ENCODE measurements at places on chromosomes 7 and 10. TPM values are rescaled to one million over a fixed set of nuclear protein-coding genes. Genes with fewer than 3 reads are reported as not detected.

DNA sequence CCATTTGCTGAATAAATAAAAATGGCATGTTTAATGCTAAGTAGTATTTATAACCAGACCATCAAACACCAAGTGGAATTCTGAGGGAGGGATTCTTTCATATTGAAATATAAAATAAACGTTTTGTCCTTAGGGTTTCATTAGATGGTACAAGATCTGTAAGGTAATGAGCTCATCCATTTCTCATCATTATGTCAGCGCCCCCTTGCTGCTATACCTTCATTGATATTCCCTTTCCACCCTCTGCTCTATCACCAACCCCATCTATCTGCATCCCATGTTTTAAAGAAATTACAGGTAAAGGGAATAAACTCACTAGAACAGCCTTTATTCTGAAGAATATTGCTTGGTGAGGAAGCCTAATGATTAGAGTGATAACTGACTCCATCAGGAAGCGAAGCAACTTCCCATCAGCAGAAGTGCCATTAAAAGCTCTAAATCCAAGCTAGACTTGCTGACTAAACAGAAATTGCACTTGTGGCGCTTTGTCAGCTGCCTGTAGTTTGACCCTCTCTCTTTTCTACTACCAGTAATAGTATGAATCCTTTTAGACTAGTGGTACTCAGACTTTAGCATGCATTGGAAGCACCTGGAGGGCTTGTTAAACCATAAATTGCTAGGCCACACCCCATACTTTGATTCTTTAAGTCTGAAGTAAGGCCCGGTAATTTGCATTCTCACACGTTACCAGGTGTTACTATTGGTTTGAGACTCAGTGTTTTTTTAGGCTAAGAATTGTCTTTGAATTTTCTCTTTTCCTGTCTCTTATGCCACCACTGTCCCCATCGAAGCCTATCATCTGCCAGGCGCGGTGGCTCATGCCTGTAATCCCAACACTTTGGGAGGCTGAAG is 27.5 kb downstream of the ADD3 start:
- no peak for DNase-seq

GRCh38 chr10:86734207-86734988 is 22.0 kb upstream of the BMPR1A start:
- no peak for DNase-seq

GRCh38 chr7:12137283-12137682 is 73.8 kb upstream of the TMEM106B start:
- DNase-seq, result no peak

DNA sequence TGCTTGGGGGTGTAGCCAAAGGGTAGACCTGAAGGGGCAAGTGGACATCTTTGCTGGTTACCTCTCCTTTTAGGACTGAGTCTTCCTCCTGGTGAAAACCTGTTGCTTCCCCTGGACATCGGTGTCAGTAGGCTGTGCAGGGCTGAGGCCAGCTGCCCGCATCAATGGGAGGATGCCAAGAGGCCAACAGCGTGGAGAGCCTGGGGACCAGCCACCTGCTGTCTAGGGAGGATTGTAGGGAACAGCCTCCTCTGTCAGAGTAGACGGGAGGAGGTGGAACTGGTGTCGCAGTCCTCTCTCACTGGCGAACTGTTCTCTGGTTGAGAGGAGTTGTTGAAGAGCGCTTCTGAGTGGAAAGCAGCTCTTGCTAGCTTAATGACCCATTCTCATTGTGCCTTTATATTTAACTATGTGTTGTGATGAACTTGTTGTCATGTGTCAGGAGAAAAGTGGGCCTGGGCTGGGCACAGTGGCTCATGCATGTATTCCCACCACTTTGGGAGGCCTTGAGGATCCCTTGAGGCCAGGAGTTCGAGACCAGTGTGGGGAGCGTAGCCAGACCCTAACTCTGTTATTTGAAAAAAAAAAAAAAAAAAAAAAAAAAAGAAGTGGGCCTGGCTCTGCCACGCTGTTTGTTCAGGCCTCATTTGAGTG is 1.8 kb downstream of the SUFU start:
- DNase-seq, result no peak

DNA sequence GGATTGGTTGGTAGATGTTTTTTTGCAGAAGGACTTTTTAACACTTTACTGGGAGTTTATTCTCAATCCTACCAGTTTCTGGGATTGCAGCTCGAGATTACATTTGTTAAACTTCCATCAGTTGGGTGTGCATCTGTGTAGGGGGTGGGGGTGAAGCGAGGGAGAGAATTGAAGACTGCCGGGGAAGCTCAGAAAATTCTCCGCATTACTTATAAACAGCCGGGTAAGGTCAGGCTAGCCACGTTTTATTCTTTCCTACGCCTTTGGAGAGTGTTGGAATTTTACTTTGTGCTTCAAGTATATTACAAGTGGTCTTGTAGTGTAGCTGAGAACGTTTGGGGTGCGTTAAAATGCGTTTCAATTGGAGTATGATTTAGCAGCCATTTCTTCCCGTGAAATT is 1.1 kb downstream of the PALS2 start:
- DNase-seq, result no peak

DNA sequence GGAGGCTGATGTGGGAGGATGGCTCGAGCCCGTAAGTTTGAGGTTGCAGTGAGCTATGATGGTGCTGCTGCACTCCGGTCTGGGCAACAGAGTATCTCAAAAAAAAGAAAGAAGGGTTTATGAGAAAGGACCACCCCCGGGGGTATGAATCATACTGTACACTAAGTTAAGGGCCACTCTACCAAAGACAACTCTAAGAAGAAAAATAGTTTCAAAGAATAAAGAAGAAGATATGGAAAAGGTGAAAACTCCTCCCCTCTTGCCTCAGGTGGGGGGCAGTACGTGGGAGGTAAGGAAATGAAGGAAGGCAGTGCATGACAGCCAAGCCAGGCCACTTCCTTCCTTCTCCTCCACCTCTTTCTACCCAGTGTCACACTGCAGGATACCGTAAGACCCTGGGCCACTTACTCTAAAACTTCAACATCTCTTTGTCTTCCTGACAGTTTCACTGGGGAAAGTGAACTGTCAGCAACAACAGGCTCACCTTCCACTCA is 61.3 kb downstream of the PIP4K2A start:
- DNase-seq, result no peak

- DNase-seq, result no peak
These were observed 167.0 kb upstream of the PITRM1 start for GRCh38 chr10:3339531-3339950.

- no peak for DNase-seq
These were observed 60.9 kb downstream of the SLC16A9 start for GRCh38 chr10:59648711-59649201.

- DNase-seq, result no peak
These were observed 411.7 kb upstream of the MKI67 start for GRCh38 chr10:128537834-128538330.

DNA sequence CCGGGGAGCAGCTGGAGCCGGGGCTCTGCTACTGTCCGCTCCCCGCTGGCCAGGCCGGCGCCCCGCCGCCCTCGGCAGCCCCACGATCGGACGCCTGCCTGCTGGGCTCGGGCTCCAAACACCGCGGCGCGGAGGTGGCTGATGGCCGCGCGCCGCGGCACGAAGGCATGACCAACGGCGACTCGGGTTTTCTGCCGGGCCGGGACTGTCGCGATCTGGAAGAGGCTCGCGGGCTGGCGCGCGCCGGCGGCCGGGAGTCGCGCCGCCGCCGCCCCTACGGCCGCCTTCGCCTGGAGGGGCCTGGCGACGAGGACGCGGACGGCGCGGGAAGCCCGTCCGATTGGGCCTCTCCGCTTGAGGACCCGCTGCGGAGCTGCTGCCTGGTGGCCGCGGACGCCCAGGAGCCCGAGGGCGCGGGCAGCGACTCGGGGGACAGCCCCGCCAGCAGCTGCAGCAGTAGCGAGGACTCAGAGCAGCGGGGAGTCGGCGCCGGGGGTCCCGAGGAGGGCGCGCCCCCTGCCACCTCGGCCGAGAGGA is 570 bp downstream of the TBC1D12 start:
- DNase-seq, result no peak

GRCh38 chr10:109411917-109412316 is 511.4 kb downstream of the XPNPEP1 start:
- no peak for DNase-seq

DNA sequence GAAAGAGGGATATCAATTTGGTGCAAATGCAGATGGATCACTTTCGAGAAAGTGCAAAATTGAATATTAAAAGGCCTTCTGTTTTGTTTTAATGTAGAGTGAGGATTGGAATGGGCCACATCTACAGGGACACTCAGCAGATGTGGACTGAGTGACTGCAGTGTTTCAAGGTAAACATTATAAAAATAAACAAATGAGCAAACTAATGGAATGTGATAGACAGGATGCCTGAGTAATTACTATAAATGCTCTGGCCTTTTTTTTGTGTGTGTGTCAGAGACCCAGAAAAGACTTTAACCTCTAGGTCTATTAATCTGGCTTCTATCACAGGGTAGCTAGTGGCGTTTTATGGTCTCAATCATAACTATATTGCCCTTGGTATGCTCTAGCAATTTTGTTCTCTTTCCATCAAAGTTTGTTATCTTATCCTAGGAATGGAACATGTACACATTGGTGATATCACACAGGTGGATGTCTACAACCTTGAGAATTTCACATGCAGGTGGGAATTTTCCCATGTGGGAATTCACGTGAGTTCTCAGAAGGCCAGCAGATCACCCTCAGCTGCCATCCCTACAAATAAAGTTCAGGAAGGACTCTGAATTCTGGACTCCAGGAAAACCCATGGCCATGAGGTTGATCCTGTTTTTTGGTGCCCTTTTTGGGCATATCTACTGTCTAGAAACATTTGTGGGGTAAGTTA is at the start of gene CPA2:
Gene CPA2, plus strand, starts transcription at position 606 of the 703 bp plus-strand sequence. Its CDS starts 19 bp downstream, at position 625.
- DNase-seq, result no peak

DNA sequence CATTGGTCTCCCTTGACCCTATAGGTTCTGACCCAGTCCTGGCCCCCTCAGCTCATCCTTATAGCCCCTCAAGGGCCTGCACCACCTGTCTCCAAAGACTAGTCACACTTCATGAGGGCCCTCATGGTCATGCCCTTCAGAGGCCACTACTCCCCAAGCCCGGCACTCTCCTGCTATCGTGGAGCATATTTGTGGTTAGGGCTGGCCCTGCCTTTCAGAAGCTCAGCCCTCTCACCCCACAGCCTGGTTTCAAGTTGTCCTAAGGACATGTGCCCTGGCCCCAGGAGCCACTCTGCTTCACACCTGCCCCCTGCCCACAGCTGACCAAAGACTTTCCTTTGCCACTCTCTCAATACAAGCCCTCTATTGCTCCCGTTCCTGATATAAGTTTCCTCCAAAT is 60.3 kb upstream of the LBX1 start:
- DNase-seq, result no peak

DNA sequence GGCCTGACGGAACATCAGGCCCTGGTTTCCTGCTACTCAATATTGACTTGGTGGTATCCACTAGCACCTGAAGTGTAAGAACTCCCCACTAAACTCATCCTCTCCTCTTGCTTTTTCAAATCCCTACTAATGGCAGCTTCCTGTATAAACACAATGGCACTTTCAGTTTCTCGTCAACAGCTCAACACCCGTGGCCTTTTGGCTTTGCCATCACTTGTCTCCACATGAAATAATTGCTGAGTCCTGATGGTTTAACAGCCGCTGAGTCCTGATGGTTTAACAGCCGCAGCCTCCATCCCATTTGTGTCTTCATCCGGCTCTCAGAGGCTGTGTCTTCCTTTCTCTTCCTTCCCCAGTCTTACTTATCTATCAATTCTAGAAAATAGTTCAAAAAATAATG is 261.4 kb upstream of the PITRM1 start:
- DNase-seq, result no peak

VPS37D gene
- total RNA-seq, result 2.7 TPM

GBF1 gene
- total RNA-seq, result 36.0 TPM

HOXA7 gene
- 12.9 TPM for total RNA-seq
